ENCODE measurements at places on chromosomes 3 and 15.
A peak's percentile ranks its signal among the peaks of the same experiment; 100 is the strongest.

DNA sequence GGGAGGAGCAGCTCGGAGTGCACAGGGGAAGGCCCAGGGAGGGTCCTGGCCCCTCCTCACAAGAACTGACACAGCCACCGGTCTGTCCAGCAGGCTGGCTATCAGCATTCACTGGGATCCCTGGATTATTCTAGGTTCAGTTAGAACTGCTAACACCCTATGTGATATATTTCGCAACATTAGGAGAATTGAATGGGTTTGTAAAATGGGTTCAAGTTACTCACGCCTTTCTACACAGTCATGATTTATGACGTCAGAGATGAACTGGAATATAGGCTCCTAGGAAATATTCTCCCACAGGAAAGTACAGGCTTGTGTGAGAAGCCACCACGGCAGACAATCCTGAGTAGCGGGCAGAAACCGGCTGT is 969 bp upstream of the BSN start:
- no peak for DNase-seq

DNA sequence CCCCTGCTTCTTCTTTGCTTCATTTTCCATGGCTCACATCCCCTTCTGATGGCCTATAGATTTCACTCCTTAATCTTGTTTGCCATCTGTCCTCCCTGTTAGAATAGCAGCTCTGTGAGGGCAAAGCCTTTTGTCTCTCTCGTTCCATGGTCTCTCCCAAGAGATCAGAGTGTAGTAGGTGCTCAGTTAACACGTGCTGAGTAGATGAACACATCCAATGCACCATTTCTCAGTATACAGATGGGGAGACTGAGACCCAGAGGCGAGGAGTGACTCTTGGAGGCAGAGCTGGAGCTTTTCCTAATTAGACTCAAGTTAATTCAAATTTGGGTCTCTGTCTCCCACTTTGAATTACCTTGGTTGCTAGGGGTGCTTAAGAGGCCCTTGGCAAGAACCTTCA is 4.2 kb downstream of the PAQR5 start:
- DNase-seq, result no peak

- no peak for DNase-seq
These were observed 27.2 kb upstream of the TNFSF10 start for GRCh38 chr3:172550347-172550943.

DNA sequence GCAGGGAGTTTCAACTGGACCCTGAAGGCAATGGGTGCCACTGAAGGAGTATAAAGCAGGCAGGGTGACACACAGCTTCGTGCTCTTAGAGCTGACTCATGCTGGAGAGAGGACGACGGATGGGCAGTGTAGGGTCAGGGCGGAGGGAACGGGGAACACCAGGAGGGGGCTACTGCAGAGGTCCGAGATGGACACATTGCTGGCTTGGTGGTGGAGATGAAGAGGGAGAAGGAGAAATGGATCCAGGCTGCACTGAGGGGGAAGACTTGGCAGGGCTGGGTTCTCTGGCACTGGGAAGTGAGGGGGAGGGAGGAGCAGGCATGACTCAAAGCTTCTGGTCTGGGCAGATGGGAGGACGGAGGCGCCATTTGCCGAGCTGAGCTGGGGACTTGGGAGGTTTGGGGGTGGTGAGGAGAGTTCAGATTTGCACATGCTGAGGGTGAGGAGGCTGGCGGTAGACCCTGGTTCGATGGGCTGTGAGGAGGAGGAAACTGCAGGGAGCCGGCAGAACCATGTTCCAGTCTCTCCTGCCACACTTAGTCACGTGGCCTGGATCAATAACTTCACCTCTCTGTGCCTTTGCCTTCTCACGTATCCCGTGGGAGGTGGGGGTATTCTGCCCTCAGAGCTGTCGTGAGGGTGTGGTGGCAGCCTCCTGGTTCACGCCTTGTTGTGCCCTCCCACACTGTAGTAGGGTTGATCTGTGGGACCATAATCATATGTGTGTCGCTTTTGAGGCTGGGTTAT is 4.6 kb upstream of the KCTD6 start:
- DNase-seq, result peak; percentile 8

- DNase-seq, result no peak
These were observed 181.1 kb downstream of the PLCL2 start for GRCh38 chr3:17065881-17066280.

GRCh38 chr3:113556946-113557335 is 24.6 kb downstream of the SIDT1 start:
- DNase-seq, result no peak

DNA sequence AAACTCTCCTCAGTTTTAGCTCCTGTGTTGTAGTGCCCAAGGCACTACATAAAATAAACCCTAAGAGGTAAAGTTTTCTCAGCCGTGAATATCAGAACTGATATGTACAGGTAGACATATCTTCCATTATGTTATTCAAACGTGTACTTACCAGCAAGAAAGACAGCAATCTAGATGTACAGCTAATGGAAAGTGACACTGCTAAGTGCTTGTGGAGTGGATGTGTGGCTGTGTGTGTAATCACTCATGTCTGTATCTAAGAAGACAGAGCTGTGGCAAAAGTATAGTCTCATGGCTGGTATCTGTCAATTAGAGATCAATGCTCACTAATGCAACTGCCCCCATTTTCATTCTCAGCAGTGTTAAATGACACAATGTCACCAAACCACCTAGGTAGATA is 101.3 kb downstream of the FMN1 start:
- DNase-seq, result no peak

GRCh38 chr15:78830514-78831228 is 19.4 kb upstream of the ADAMTS7 start:
- DNase-seq, result no peak

DNA sequence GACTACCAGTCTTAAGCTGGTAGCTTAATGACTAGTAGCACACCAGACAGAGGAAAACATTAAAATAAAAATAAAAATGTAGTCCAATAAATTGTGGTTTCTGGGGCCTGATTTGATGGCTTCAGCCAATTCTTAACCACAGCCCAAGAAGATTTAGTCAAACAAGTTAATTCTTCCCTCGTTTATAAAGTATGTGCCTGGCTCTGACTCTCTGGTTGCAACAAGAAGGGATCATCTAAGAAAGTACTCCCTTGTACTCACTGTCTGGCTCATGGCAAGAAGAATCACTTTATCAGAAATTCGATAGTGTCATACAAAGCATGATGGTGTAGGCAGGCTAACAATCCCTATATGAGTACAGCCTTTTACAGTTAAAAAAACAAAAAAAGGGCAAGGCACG is 141.9 kb downstream of the P3H2 start:
- DNase-seq, result no peak

GRCh38 chr15:51776952-51777569 is 25.7 kb downstream of the TMOD2 start:
- peak; percentile 76 for DNase-seq

GRCh38 chr15:41691471-41691870 is 31.3 kb downstream of the MGA start:
- no peak for DNase-seq

DNA sequence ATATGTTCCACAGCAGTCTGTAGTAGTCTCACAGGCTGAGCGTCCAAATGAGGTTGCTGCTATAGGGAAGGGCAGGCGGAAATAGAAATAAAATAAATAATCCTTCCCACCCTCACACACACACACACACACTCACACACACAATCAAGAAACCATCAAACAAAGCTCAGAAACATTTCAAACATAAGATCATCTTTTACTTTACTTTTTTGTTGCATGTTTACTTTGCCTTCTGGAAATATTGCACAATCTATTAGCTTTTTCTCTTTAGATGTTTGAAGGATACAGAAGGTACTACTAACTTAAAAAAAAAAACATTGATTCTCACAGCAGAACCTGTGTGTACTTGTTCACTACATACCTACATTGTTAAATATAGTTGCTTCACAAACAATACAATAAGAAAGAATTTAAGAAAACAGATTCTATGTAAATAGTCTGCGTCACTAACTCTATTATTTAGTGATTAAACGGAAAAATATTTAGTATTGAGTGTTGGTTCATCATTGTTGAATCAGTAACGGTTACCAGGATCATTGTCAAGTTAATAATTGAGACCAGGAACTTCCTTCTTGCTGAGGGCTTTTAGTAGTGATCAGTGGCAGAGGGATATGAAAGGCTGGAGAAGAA is 20.5 kb downstream of the ALCAM start:
- DNase-seq, result no peak

DNA sequence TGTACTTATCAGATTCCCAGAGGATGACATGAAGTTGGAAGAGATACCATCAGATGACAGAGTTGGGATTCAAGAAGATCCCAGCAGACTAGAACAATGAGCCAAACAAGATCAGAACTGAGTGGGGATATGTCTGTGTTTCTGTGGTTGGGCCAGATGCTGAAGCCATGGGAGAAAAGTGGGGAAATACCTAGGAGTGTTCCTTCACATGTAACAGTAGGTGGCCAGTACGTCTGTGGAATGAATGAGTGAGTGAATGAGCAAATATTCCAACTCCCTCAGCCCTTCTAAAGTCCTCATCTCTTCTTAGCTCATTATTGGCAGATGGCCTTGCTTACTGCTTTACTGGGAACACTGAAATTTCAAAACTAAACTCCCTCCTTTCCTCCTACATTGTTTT is 32.2 kb upstream of the GREM1 start:
- no peak for DNase-seq

- no peak for DNase-seq
These were observed 106.9 kb downstream of the TLE3 start for GRCh38 chr15:69990566-69991421.

DNA sequence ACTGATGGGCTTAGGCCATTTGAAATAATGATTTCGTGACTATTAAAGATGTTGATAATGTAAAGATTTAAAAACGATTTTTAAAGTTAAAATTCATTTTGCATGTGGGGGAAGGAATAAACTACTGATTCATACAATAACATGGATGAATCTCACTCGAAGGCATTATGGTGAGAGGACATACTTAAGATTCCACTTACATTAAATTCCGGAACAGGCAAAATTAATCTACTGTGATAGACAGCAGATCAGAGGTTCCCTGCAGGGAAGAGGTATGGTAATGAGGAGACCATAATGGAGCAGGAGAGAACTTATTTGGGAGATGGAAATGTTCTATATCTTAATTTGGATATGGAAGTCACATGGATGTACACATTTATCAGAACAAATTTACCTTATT is 28.4 kb upstream of the RAB6B start:
- no peak for DNase-seq

- no peak for DNase-seq
These were observed 78.1 kb upstream of the RNF7 start for GRCh38 chr3:141659821-141660613.

GRCh38 chr15:78020007-78020406 is 57.5 kb downstream of the TBC1D2B start:
- no peak for DNase-seq

DNA sequence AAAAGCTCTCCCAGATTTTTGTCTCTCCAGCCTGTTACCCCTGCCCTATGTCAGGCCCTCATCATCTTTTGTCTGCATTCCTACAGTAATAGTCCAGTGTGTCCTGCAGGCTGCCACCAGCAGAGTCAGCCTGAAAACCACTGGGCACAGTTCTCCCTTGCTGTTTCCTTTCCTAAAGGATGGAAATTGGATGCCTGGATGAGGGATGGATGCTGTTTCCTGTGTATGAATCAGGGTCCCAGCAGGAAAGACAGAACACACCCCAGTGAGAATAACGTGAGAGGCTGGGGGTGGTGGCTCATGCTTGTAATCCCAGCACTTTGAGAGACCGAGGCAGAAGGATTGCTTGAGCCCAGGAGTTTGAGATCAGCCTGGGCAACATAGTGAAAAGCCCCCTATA is 3.3 kb upstream of the SNX33 start:
- no peak for DNase-seq

DNA sequence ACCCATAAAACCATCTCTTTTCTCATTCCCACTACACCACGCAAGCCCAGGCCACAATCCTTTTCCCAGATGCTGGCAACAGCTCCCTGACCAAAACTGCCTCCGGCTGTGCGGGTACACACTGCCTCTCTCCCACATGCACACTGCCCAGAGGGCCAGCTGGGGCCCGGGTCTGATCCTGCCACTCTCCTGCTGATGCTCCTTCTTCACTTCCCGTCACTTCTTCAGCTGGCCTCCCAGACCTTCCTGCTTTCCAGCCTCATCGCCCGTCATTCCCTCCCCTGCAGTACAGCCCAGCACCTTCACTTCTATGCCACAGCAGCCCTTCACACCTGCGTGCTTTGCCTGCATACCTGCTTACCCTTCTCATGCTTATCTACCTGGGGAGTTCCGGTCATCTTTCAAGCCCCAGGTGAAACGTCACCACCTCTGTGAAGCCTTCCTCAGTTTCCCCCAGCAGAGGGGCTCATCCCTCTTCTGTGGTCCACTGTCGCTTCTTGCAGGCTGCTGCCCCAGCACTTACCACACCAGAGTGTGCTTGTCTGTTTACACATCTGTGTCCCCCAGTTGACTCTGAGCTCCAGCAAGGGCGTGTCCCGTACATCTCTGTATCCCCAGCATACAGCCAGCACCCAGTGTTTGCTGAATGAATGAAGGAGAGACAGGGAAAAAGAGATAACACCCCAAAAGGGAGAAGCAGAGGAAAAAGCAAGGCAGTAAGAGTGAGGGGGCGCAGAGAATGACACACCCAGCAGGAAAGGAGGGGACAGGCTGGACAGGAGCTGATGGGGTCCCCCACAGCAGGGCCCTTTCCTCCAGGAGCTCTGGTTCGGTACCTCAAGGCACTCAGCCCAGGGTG is 22.2 kb downstream of the GRAMD2A start:
- DNase-seq, result no peak

- no peak for DNase-seq
These were observed 146.0 kb downstream of the ARPP21 start for GRCh38 chr3:35785234-35785888.

- DNase-seq, result no peak
These were observed 44.8 kb upstream of the RPL32 start for GRCh38 chr3:12886106-12886679.

- DNase-seq, result no peak
These were observed 42.3 kb upstream of the XIRP1 start for GRCh38 chr3:39234651-39235050.

DNA sequence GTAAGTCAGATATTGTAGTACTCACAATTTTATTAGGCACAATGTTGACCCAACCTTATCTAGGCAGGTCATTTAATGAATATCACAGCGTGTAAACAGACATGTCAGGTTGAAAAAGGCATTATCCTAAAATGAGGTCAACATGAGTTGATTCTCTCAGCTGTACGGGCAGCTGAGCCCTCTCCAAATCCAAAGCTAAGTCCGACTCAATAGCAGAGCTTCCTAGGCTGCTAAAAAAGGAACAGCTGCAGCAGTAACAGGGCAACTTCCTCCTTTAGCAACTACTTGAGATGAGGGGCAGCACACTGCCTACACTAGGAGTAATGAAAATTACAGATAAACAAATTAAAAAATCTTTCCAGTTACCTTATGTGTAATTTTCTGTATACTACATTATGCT is 189.2 kb downstream of the CADM2 start:
- no peak for DNase-seq

GRCh38 chr3:123104550-123104949 is 37.7 kb downstream of the PDIA5 start:
- peak; percentile 45 for DNase-seq

DNA sequence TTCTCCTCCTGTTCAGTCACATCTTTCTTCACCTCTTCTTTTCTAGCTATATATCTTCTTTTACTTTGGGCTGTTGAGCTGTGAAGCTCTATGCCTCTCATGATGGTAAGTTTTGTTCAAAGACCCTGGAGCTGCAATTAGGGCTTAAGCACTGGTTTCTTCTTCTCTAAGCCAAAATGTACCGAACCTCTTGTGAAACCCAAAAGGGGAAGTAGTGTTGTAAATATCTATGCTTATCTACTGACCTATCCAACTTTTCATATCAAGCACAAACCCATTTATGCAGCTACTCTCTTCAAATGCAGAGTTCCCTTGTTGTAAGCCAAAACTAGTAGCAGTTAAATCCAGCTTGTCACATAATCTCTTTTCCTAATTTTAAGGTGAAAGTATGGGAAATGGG is 123.6 kb upstream of the CD96 start:
- DNase-seq, result no peak

GRCh38 chr3:20975188-20975651 is 775.8 kb downstream of the ZNF385D start:
- no peak for DNase-seq

All from amniotic stem cell (primary cell).